ENCODE measurements at places on chromosomes 5 and 9.

DNA sequence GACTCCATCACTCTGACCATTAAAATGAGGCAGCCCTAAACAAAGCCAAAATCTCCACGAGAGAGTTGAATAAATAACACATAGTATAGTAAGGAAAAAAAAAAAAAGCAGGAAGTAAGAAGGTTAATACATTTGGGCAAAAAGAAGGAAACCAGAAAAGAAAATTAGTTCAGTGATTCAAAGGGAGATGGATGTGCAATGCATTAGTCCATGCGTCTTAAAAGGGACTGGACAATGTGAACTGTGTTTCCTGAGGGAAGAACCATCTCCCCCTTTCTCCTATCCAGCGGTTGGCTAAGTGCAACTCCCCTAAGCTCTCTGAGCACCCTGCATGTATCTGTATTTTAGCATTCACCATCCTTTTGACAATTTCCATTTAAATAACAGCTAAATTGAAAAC, 1.4 kb downstream of the ANKRA2 start:
- no peak for DNase-seq

DNA sequence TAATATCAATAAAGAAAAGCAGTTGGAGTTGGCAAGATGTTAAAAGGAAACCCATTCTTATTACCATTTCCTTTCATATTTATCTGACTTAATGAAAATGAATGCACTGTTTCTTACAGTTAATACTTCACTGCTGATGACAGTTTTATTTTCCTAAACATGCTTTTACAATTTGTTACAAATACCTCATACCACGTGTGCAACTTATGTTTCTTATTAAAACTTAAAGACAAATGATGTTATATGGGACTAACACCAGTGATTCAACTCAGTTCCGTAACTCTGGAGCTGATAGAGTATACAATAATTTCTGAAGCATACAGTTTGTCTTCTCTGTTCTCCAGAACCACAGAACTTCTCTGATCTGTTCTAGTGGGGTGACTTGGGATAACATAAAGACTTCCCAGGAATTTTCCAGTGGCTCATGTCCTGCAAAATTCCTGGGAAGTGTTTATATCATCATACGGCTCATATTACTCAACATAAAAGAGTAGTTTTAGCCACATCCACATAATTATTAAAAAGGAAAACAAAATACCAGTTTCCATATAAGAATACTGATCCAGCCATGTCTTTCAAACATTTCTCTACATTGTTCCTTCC, 1259.0 kb upstream of the C9orf72 start:
- no peak for DNase-seq

DNA sequence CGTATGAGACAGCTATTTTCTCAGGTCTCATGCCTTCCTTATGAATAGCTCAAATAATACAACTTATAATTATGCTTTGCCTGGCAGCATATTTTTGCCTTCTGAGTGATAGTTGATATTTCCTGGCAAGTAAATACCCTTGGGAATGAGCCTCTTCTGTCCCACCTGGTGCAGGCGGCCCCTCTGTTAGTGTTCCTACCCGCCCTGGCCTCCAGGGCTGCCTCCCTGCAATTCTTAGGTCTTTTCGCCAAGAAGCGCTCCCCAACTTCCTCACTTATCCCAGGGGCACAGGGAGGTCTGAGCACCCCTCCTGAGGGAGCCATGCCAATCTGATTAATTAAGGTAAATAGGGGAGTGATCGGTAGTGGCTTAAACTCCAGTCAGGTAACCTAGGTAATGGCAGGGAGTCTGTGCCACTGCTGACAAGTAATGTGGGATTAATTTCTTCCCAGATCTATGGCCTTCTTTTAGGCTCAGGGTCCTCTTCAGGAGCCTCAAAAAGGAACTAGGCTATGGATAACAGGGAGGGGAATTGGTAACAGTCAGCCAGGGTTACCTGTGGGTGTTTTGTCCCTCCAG, 81.5 kb downstream of the GALNT10 start:
- DNase-seq = no peak

- DNase-seq = peak; percentile 58
Measured at GRCh38 chr5:151285683-151286082, 17.9 kb downstream of the SLC36A3 start.

DNA sequence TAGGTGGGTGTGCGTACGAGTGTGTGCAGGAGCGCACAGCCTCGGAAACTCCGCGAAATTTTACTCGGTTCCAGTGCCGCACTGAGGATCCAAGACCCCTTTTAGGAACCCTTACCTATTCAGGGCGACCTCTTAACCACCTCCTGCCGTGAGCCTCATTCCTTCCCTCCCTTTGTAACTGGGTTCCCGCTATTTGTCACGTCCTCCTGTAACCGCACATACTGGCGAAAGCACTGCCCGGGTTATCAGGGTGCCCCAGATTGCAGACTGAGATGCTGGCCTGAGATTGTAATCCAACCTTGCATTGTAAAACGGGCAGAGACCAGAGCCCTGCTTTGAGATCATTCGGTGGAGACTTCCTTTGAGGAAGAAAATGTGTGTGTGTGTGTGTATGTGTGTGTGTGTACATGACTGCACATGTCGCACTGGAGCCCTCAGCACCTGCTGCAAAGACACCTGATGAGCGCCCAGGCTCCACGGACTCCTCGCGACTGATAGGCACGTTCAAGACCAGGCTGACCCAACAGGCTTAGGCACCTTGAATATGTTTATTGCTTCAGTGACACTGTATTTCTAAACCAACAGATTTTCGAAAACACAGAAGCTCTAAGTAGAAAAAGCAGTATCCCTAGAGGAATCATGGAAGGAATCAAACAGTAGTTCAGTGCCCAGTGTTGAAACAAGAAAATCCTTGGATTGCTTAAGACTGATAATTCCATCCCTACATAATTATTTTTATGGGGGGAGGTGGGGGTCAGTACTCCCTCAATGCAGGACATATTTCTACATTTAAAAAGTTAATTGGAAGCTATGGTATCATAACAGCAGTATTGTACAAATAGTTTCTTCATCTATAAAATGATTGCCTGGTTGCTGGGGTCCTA, 86.5 kb upstream of the TNFAIP8 start:
- DNase-seq = no peak

Measured in ELF-1 (cell line).